Myocyte (in vitro differentiated cells): ENCODE measurements at places on chromosomes 13 and 19.

DNA sequence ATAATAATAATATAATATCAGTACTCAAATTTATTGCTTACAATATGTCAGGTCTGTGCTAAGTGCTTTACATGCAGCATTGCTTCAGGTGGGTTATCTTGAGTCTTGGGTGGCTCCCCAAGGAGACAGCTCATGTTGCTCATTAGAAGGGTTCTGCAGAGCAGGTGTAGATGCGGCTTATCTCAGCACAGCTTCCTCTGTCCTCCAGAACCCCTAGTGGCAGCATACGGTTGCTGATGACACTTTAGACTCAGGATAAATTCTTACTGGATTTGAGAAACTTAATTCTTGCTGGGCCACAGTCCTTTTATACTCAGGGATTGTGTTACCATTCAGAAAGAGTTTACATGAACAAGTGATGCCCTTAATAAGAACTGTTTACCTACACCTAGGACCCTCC is 8.9 kb downstream of the COG3 start:
- DNase-seq = no peak

GRCh38 chr13:20902438-20903163 is at the start of gene XPO4:
Gene XPO4, minus strand, starts transcription at chr13:20902746. Its CDS starts 8 bp downstream, at chr13:20902738.
- DNase-seq = peak; percentile 85

GRCh38 chr13:67437244-67437643 is 207.1 kb upstream of the PCDH9 start:
- DNase-seq = no peak

- no peak for DNase-seq
These were observed 1.1 kb upstream of the WTIP start for GRCh38 chr19:34480491-34480890.

- DNase-seq = no peak
These were observed 288.3 kb downstream of the KCTD12 start for GRCh38 chr13:76597868-76598267.

DNA sequence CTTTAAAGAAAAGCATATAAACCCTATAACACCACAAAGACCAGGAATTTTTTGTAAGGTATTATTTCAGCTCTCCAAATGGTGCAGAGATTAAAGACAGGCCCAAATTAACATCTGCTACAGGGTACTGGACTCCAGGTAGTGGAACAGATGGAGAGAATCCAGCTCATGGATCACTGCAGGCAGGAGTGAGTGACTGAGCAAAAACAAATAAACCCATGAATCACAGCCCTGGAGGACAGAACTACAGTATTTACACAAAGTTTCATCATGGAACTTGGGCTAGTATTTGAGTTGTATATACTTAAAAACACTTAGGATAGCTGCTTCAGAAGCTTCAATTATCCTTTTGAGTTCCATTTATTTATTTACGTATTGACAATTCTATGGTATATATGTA is 132.8 kb upstream of the SPRY2 start:
- no peak for DNase-seq

GRCh38 chr13:21316376-21316775 is 139.9 kb downstream of the MRPL57 start:
- no peak for DNase-seq

- DNase-seq = peak; percentile 84
These were observed at the start of gene TSHZ3 for GRCh38 chr19:31349160-31349881. Gene TSHZ3, minus strand, starts transcription at chr19:31349436. Its CDS starts 217 bp downstream, at chr19:31349219.

DNA sequence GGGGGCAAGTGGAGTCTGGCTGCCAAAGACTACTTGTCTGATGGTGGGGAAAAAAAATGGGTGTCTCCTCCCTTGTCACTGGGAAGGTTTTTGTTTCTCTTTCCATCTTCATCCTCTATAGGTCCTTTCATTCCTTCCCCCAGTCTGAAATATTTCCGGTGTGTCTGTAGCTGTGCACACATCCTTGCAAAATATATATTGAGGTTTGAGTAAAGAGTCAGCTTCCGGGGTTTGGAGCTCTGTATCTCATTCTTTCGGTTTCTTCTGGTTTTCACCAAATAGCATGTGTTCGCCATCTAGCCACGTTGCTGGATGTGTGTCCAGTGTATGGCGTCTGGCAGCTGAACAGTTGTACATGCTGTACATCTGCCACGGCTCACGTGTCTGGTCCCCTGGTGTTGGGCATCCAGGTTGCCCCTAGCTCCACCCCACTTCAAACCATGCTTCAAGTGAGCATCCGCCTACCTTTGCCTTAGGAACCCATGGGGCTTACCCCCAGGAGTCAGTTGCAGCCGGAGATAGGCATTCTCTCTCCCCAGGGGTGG is 142.2 kb downstream of the SIPA1L3 start:
- no peak for DNase-seq

- DNase-seq = peak; percentile 92
These were observed 2.9 kb upstream of the HOOK2 start for GRCh38 chr19:12778017-12778904.

GRCh38 chr19:58560921-58561320 is 2.5 kb upstream of the UBE2M start:
- no peak for DNase-seq

DNA sequence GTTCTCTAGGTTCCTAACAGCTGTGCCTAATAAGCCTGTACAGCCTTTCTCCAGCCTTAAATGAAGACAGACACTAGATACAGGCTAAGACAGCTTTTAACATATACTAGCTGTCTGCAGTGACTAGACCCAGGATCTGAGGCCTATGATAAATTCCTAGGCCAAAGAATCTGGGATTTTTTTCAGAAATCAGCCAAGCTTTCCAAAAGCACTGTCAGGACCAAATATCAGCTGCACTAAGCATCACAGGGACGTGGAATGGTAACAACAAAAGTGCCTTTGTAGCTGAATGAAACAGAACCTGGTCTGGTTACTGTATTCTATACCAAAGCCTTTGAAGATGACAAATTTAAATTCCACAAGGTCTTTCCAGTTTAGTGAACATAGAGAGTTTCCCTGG is 77.9 kb upstream of the DOCK9 start:
- no peak for DNase-seq

DNA sequence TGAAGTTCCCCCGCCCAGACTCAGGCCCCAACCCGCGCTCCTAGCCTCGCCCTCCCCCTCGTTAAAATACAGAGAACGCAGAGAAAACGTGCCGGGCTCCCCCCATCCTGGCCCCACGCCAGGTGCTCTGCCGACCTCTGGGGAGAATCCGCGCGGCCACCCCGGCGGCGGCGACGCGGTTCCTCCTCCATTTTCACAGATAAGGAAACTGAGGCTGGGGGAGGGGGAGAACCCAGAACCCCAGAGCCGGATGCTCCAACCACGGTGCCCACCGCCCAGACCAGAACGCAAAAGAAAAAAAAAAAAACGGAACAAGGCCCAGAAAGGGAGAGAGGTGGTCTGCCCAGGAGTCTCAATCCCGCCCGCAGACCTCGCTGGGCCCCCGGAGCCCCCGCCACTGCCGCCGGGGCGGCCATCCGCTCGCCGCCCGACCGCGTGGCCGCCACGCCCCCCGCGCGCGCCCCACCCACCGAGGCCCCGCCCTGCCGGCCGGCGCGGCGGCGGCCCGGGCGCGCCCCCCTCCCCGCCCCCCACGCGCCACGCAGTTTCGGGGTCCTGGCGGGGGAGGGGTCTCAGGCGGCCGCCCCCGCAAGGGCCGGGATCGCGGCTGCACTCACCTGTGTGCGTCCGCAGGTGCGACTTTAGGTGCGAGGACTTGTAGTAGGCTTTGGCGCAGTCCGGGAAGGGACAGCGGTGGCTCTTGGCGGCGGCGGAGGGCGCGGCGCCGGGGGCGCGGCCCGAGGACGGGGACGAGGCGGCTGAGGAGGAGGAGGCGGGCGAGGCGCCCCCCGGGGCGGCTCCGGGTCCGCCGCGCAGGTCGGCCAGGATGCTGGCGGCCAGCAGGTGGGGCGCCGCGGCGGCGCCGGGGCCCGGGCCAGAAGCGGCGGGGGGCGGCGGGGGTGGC is 703 bp downstream of the KLF16 start:
- no peak for DNase-seq

GRCh38 chr13:36000028-36000427 is 131.2 kb downstream of the DCLK1 start:
- DNase-seq = no peak

DNA sequence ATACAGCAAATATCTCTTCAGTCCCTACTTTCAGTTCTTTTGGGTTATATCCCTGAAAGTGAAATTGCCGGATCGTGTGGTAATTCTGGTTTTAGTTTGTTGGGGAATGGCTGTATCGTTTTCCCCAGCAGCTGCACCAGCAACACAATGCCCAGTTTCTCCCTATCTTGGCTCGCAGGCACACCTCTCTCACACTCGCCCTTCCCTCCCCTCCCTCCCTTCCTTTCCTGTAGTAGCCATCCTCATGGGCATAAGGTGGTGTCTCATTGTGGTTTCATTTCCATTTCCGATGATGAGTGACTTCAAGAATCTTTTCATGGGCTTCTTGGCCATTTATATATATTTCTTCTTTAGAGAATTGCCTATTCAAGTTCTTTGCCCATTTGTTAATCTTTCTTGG is 8.6 kb upstream of the GPR18 start:
- DNase-seq = no peak

DNA sequence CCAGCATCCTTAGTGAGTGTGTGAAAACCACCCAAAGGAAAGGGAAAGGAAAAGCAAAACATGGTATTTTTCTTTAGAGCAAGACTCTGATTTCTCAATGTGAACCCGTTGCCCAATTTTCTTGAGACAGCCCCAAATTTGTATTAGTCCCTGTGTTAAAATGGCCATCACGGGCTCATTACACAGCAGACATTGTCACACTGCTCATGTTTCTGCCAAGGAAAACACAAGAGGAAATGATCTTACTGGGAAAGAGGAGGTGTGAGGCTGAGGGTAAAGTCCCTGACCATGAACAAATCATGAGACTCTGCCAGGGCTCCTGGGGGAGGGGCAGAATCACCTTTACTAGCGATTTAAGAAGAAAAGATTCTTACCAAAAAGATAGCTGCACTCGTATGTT is 54.4 kb downstream of the FAM124A start:
- DNase-seq = no peak

DNA sequence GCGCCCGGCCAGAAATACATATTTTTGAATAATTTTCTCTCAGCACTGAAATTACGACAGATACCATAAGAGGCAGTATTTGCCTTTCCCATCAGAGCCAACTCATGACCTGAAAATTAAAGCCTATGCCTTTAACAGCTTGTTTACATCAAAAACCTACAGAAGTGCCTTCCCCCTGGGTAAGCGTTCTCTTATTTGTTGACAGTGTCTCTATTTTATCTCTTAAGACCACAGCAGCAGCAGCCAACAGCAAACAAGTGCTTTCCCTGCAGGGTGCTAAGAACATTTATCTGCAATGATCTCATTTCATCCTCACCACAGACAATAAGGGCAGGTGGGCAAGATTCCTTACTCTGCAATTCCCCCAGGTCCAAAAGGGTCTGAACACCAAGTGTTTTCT is 6.0 kb downstream of the AKAP8L start:
- DNase-seq = no peak

DNA sequence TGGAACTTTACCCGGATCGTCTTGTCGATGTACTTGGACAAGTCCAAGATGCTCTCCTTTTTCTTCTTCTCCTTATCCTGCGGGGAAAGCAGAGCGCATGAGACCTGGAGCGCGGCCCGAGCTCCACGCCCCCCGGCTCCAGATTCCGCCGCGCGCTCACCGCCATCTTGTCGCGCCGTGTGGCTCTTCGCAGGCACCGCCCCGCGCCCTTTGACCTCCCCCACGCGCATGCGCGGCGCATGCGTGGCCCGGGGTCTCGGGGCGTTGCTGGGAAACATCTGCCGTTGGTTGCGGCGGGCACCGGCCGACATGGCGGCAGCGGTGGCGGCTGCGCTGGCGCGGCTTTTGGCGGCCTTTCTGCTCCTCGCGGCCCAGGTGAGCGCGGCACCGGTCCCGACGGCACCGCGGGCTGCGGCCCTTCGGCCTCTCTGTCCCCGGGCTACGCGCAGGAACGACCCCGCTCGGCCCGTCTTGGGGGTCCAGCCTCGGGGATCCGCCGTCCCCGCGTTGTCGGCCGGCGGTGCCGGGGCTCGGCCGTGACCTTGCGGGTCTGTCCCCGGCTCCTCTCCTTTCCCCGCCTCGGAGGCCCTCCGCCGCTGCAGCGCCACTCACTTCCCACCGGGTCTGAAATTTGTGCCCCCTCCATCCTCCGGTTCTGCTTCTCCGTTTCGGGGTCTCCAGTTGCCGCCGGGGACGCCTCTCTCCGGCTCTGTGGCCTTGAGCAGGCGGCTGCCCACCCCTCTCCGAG is at the start of the genes LSM7 and SPPL2B:
LSM7 (minus strand) TSS at position 186 of the 748 bp plus-strand sequence; CDS start at position 166, 20 bp downstream.
SPPL2B (plus strand) TSS at position 284 of the 748 bp plus-strand sequence; CDS start at position 310, 26 bp downstream.
- peak; percentile 92 for DNase-seq

DNA sequence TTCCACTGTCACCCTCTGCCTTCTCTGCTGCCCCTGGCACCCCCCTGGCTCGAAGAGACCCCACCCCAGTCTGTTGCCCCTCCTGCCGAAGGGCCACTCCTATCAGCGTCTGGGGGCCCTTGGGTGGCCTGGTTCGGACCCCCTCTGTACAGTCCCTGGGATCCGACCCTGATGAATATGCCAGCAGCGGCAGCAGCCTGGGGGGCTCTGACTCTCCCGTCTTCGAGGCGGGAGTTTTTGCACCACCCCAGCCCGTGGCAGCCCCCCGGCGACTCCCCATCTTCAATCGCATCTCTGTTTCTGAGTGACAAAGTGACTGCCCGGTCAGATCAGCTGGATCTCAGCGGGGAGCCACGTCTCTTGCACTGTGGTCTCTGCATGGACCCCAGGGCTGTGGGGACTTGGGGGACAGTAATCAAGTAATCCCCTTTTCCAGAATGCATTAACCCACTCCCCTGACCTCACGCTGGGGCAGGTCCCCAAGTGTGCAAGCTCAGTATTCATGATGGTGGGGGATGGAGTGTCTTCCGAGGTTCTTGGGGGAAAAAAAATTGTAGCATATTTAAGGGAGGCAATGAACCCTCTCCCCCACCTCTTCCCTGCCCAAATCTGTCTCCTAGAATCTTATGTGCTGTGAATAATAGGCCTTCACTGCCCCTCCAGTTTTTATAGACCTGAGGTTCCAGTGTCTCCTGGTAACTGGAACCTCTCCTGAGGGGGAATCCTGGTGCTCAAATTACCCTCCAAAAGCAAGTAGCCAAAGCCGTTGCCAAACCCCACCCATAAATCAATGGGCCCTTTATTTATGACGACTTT is 2.0 kb downstream of the ZFP36 start:
- peak; percentile 54 for DNase-seq

GRCh38 chr13:76226941-76227340 is 590.8 kb downstream of the LMO7 start:
- peak; percentile 80 for DNase-seq

DNA sequence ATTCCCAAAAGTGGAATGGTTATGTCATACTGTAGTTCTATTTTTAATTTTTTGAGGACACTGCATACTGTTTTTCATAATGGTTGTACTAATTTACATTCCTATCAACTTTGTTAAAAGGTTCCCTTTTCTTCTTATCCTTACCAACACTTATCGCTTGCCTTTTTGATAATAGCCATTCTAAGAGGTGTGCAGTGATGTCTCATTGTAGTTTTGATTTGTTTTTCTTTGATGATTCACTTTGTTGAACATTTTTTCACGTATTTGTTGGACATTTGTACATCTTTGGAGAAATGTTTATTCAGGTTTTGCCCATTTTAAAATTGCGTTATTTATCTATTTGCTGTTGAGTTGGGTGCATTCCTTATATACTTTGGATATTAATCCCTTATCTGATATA is 188.8 kb upstream of the SPRY2 start:
- no peak for DNase-seq
